NCI-H345 (cell line): ENCODE measurements at places on chromosomes 11 and 22.

DNA sequence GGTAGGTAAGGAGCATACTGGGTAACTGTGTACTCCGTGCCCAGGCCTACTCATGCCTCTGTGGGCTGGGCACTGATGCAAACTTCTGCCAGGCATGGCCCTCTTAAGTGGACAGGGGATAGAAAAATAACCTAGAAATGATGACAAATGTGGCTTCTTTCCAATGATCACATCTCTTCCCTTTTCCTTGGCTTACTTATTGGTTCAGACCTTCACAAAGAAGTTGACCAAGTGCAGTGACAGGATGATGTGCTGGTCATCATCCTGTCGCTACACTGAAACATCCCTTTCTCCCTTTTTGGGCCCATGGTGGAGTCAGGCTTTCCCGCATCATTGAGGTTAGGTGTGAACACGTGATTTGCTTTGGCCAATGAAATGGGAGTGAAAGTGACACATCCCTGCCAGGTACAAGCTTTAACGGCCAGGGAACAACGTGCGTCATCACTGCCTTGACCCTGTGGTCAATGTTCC is 31.8 kb upstream of the APOBEC3A start:
- DNase-seq: no peak

GRCh38 chr22:36399472-36399778 is 11.7 kb upstream of the MYH9 start:
- no peak for DNase-seq

GRCh38 chr11:73894725-73895335 is 18.0 kb downstream of the PAAF1 start:
- DNase-seq: no peak

DNA sequence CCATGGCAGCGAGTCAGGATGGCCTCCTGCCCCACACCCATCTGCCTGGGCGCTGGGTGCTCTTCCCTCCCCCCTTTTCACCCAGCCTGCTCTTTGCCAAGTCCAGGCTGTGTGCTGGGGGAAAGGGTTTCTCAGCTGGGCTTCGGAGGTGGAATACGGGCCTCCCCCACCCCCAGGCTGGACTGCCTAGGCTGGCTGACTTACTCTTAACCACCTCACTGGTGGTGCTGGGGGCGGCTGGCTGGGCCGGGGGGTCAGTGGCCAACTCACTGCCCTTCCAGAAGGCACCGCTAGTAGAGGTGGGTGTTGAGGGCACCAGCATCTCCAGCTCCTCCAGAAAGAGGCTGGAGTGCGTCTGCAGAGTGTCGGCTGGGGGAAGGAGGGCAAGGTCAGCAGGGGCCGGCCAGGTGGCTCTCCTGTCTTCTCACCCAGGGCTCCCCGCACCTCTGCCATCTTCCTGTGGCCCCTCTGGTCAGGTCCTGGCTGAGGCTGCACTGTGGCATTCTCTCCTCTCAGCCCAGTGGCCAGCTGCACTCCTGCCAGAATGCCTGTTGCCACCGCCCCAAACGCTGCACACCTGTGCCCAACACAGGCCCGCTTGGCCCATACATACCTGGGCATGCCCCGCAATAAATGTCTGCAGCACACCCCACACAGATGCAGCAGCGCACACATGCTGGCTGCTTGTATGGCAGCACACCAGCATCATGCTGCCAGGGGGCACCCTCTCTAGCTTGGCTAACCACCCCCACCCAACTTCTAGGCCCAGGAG is 9.7 kb downstream of the PITPNM1 start:
- DNase-seq: no peak

DNA sequence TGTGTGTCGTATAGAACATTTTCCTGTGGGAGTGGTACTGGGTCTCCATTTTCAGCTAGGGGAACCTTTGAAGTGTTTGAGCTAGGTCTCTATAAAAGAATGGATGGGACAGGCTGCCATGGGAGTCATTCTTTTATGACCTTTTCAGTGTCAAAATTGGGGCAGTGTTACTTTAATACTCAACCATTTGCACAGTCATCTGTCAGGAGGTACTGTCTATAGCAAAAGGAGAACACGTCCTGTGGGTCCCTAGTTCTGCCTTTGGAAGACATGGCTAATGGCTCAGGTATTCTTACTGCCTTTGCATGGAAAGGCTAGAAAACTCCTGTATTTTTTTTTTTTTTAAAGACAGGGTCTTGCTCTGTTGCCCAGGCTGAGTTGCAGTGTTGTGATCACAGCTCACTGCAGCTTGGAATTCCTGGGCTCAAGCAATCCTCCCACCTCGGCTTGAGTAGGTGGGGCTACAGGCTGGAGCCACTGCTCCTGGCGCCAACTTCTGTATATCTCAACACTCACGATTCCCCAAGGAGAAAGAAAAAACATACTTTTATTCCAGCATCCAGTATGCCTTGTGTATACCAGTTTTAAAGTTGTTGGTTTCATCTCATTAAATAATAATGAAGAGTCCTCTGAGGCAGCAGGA is 2.1 kb upstream of the ATF4 start:
- no peak for DNase-seq

GRCh38 chr11:77411717-77412441 is 62.0 kb downstream of the PAK1 start:
- no peak for DNase-seq

GRCh38 chr11:40290171-40290631 is 1169.3 kb downstream of the LRRC4C start:
- no peak for DNase-seq

DNA sequence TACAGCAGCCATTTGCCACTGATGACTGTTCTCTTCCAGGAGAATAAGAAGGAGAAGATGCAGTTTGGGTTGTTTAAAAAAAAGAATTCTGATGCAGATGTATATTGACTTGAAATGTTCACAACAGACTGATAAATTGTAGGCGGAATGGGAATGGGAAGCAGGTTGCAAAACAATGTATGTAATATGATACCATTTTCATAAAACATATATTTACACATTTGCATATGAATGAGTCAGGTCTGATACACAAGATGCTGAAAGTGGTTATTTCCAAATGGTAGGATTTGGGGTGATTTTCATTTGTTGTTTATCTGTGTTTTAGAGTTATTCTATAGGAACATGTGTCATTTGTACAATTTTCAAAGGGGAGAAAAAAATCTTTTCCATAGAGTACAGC is 9.0 kb upstream of the RCN1 start:
- DNase-seq: no peak

GRCh38 chr11:68979931-68980775 is 633 bp downstream of the MRGPRD start:
- DNase-seq: no peak

DNA sequence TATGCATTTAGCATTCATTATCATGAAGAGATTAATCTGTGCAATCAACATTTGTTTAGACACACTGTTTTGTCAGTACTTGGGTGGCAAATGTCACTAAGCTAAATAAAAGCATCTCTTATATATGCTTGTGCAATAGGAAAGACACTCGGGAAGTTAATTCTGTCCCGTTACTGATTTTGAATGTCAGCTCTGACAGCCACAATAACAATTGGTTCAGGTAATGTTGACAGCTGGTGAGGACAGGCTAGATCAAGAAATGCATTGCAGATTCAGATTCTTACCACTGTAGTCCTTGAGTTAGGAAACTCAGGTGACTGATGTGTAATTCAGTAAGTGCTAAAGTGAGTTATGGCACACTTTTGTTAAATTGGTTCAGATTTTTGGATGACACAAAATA is 523.8 kb upstream of the FAT3 start:
- DNase-seq: no peak

GRCh38 chr11:27444801-27445215 is 27.8 kb downstream of the LGR4 start:
- DNase-seq: peak; percentile 65

GRCh38 chr22:24727218-24727851 is 47.2 kb downstream of the PIWIL3 start:
- DNase-seq: peak; percentile 78

DNA sequence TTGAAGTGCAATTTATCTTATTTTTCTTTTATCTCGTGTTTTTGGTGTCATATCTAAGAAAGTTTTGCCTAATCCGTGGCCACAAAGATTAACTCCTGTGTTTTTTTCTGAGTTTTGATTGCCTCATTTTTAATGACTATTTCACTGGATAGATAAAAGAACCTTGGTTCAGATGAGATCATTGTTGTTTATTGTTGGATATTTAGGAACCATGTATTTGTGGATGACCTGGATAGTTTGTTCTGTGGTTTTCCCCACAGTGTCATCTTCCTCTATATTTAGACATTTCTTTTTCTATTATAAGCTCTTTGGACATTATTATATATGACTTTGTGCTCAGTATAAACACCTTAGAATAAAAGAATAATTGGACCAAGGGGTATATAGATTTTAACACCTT is 37.2 kb downstream of the PPP6R3 start:
- DNase-seq: no peak

DNA sequence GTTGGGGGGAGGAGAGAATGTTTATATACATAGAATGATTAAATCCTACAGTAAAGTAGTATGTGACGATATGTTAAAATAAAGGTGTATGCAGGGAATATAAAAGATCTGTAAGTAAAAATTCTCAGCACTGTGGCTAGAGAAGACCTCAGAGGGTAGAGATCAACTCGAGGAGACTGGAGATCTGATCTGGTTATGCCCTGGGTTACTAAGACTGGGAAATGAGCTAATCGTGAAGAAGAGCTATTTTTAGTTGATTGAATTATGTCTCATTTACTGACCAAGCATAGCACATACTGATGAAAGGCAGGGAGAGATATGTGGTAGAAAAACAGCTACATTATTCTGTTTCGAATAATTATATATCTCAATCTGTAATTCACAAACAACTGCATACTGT is 42.8 kb upstream of the ALKBH3 start:
- DNase-seq: no peak

GRCh38 chr22:33984656-33985285 is 64.5 kb upstream of the LARGE1 start:
- DNase-seq: no peak

DNA sequence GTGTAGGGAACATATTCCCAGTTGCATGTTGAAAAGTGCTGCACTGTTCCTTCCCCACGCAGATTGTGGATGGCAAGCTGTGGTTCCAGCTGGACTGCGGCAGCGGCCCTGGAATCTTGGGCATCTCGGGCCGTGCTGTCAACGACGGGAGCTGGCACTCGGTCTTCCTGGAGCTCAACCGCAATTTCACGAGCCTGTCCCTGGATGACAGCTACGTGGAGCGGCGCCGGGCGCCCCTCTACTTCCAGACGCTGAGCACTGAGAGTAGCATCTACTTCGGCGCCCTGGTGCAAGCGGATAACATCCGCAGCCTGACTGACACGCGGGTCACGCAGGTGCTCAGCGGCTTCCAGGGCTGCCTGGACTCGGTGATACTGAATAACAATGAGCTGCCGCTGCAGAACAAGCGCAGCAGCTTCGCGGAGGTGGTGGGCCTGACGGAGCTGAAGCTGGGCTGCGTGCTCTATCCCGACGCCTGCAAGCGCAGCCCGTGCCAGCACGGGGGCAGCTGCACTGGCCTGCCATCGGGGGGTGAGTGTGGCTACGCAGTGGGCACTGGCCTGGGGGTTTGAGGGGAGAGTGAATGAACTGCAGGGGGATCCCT is 102.7 kb upstream of the MTNR1B start:
- DNase-seq: no peak

- no peak for DNase-seq
Observed at GRCh38 chr11:116840224-116840745, 2.9 kb upstream of the APOA1 start.

DNA sequence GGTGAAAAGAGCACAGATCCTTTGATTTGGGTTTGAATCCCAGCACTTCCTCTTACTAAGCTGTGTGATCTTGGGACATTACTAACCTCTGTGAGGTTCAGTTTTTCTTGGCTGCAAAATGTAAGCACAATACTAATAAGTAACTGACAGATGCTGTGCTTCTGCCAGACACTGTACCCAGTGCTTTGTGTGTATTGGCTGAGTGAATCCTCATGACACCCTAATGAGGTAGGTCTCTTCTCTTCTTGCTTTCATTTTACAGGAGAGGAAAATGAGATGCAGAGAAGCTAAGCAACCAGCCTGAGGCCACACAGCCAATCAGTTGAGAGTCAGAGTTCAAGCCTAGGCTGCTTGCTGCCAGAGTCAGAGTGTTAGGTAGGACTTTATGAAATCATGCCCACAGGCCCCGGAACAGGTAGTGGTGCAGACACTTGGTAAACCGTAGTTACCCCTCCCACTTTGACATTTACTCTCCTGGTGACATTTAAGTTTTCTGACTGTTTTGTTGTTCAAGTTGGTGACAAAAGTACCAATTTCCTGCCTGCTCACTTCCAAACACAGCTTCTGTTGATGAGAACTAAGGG is 21.2 kb downstream of the PTPRJ start:
- DNase-seq: no peak

GRCh38 chr11:116733043-116733755 is 39.6 kb downstream of the BUD13 start:
- no peak for DNase-seq
